ENCODE measurements at places on chromosomes 11 and 22.

DNA sequence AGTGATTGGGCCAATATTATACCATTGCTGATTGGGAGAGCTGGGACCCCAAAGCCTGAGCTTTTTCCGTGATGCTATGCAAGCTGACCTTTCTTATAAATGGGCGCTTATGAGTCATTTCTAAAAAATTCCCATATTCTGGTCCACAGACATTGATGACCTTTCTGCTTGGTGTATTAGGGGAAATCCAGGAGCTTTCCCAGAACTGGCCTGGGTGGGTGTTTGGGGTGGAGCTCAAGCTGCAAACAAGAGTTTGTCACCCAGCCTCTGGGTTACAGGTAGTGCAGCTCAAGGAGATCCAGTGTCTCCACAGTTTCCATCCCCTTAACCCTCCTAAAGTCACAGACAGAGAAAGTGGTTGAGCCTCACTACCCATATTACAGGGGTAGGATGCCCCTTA lies 67.7 kb downstream of the CCDC81 start:
- no peak for DNase-seq

GRCh38 chr22:34897126-34897525 lies 168.8 kb upstream of the ISX start:
- DNase-seq: no peak

DNA sequence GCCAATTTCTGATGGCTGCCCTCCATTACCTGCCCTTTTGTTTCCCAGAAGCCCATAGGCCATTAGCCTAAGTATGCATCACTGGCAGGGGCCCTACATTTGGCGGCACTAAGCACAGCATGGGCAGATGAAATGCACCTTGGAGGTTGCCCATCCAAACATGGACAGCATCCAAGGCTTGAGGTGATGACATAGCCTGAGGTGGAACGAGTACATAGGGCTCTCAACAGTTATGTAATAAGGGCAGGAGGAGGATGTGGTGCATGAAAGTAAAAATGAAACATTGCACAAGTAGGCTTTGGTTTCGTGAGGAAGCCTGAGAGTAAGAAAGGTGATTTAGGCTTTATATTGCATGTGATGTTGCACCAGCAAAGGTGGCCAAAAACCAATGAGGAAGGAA lies 148.1 kb downstream of the FAM76B start:
- no peak for DNase-seq

GRCh38 chr11:69726019-69726418 lies 22.2 kb upstream of the FGF19 start:
- DNase-seq: no peak

DNA sequence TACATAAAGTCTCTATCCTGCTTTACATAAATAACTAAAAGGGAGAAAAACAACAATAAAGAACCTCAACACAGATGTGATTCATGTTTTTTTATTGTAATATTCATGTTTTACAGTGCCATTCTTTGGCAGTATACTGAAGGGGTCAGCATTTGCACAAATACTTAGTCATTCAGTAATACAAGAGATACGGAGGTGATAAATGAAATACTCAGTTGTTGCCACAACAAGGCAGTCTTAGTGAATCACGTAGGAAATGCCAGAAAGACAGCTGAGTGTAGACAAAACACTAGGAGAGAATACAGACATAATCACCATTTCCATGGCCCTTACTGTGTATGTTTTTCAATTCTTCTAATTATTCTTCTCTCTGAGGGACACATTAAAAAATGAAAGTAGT lies 910.4 kb downstream of the METTL15 start:
- no peak for DNase-seq
